Cardiac muscle cell (in vitro differentiated cells and primary cell): ENCODE measurements at places on chromosomes 5 and 9. TPM values are rescaled to one million over a fixed set of nuclear protein-coding genes. Genes with fewer than 3 reads are reported as not detected.

GRCh38 chr5:93675460-93676450 lies 65.6 kb downstream of the POU5F2 start:
- no peak for DNase-seq

DNA sequence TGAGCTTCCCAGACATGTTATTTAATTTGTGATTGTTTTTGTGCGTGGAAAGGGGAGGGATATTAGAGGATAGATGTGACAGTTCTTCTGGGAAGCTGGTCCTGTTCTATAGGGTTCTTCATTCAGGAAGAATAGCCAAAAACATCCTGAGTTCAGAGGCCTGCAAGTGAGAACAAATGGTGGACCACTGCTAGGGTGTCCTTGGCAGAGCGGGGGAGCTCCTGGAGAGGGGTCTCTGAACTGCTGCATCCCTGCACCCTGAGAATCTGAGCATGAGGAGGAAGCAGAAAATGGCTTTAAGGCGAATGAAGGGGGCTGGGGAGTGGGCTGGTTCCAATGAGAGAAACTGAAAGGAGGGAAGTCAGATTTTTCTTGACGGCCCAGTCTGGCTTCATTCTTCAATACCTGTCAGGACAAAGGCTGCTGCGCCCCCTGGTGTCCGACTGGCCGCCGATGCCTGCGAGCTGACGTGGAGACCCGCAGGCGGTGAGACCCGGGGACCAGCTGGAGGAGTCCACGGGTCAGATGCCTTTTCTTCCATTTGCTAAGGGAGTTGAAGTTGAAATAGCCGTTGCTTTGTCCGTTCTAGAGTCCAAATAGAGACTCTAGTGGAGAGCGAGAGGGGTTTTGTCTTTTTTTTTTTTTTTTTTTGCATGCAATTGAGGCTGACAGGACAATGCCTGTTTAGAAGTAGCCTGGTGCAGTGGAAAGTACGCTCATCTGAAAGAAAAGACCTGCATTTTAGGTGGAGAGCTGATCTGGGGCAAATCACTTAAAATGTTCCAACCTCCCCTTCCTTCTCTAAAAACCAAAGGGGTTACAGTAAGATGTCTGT lies 39.5 kb upstream of the NFIB start:
- DNase-seq: peak; percentile 93

DNA sequence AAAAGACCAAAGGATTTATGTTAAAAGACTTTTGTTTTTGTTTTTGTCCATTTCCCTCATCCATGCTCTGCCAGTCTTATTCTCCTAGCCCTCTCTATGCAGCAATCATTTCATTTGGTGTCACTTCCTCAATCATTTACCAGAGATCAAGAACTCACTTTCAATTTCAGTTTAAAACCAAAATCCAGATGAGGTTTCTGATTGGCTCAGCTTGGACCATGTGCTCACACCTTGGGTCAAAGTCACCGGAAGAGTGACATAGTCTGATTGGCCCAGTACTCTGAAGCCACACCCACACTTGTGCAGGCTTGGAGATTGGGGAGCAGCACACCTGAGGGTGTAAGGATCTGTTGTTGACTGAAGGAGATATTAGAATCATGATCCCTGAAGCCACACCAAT lies 79.6 kb downstream of the TLR4 start:
- no peak for DNase-seq

GRCh38 chr9:14438232-14439021 lies 124.5 kb upstream of the NFIB start:
- no peak for DNase-seq

- peak; percentile 31 for DNase-seq
Measured at GRCh38 chr9:16459421-16460148, 410.9 kb downstream of the BNC2 start.

DNA sequence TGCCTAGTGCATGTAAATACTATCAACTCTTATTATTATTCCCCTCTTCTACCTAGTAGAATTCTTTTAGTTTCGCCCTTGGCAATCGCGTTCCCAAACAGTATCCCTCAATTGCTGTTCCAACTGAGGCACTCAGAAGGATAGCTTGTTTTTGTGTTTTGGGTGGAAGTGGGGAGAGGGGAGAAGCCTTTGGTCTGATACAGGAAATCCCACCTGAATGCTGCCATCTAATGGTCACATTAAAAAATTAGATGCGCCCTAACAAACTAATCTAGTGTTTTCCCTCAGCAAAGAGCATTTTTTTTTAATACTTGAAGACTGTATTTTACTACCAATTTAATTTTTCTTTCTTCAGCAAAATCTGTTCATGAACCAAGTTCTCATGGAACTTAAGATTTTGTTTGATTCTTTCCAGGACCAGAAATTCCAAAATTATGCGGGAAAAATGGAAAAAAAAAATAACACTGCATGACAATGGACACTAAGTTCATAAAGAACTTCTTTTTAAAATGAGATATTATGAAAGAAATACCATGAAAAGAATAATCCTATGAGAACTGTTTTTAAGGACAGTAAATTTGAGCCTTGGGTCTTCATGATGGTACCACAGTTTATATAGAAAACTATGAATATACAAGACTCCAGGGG lies 22.2 kb upstream of the GLDC start:
- peak; percentile 44 for DNase-seq

- DNase-seq: no peak
Measured at GRCh38 chr5:127645300-127645726, 3.6 kb upstream of the CTXN3 start.

GRCh38 chr5:89280103-89281037 lies 397.4 kb upstream of the MEF2C start:
- peak; percentile 21 for DNase-seq

DNA sequence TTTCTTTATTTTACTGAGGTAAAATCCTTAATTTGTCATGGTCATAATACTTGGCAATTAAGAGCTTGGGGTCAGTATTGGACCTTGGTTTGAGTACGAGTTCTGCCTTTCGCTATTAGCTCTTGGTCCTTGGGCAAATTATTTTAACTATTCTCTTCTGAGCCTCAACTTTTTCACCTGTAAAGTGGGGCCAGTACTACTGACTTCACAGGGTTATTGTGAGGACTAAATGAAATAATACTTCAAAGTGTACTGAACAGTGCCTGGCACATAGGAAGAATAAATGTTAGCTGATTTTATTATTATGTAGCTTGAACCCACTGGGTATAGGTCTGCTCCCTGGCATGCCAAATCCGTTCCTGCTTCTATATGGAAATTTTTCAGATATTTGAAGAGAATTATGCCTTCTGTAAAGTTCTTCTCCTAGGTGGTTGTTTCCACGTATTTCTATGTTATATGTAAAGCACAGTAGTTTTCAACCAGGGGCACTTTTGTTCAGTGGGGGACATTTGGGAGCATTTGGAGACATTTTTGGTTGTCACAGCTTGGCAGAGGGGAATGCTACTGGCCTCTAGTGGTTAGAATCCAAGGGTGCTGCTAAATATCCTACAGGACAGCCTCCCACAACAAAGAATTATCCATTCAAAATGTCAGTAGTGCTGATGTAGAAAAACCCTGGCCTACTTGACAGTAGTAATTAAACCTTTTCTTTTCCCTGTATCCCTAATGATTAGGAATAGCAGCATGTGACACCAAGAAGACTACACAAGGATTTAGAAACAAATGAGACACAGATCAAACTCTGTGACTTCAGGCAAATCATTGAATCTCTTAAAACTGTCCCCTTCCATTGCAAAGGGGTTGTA lies 4.5 kb downstream of the RCL1 start:
- DNase-seq: peak; percentile 63

GRCh38 chr9:16645970-16646369 lies 224.5 kb downstream of the BNC2 start:
- peak; percentile 42 for DNase-seq

GRCh38 chr5:103526164-103526915 lies 36.2 kb downstream of the NUDT12 start:
- no peak for DNase-seq

The PRDM9 gene
- not detected in 2 replicates for total RNA-seq

DNA sequence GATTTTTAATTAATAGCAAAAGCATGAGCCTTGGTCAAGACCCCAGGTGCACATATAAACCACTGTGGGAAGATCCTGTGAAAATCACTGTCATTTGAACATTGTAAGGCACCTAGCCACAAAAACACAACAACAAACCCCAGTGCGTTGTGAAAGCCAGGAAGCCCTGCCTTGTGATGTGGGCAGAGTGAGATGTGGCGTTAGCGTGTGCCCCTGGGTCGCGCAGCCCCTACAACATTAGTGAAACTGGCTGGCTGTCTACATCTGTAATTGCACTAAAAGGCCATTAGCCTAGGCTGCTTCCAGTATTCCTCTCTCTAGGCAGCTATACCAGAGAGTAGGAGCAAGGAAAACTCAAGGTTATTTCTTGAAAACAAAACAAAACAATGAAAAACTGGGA lies 21.1 kb upstream of the PDZD2 start:
- no peak for DNase-seq

DNA sequence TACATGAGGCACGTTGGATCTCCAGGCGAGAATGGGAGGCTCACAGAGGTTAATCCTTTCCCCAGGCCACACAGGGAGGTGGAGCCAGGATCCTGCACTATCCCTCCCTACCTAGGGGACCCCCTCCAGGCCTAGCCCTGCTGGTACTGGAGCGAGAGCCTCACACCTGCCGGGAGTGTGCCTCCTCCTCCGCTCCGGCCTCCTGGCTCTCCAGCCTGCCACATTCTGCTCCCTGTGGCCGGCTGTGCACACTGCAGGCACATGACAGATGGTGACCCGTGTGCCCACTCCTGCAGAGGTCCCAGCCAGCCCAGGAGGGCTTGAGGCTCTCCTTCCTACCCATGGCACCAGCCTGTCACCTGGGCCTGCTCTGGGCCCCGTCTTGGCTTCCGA lies 93.4 kb downstream of the RXRA start:
- DNase-seq: no peak

DNA sequence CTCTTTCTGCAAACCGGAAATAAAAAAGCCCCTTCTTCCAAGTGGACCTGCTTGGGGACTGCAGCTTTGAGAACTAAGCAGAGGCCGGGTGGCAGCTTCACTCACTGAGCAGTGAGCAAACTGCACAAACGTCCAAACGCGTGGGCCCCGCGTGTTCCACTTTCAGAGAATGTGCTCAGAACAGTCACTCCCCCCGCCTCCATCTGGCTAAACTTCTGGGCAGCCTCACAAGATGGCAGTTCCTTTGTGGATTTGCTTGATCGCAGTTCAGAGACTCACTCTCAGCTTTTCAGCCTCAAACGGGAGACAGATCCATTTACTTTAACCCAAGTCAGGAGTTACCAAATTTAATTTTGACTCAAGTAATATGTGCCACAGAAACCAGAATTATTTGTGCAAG lies 216.6 kb downstream of the TLE1 start:
- DNase-seq: no peak

- DNase-seq: no peak
Measured at GRCh38 chr9:4553951-4554381, 63.7 kb downstream of the SLC1A1 start.

GRCh38 chr5:114928644-114929462 lies 240.9 kb downstream of the TRIM36 start:
- DNase-seq: no peak

GRCh38 chr9:80954521-80954920 lies 734.8 kb downstream of the TLE1 start:
- DNase-seq: no peak

DNA sequence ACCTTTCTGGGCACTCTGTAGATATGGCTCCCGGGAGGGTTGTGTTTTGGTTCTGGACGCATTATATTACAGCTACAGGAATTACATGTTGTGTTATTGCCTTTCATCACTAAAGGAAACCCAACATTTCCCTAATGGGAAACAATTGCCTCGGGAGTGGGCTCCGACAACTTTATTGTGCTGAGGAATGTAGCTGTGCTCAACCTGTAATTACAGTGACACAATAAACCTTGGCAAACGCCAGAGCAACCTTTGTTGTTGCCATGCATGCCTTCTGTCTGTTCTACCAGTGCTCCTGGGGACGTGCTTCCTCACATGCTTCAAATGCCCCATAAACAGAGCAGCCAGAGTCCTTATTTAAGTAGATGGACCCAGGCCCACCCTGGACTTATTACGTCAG lies 182.4 kb downstream of the DIRAS2 start:
- no peak for DNase-seq

- DNase-seq: peak; percentile 58
Measured at GRCh38 chr5:67887748-67888161, 327.8 kb upstream of the PIK3R1 start.

DNA sequence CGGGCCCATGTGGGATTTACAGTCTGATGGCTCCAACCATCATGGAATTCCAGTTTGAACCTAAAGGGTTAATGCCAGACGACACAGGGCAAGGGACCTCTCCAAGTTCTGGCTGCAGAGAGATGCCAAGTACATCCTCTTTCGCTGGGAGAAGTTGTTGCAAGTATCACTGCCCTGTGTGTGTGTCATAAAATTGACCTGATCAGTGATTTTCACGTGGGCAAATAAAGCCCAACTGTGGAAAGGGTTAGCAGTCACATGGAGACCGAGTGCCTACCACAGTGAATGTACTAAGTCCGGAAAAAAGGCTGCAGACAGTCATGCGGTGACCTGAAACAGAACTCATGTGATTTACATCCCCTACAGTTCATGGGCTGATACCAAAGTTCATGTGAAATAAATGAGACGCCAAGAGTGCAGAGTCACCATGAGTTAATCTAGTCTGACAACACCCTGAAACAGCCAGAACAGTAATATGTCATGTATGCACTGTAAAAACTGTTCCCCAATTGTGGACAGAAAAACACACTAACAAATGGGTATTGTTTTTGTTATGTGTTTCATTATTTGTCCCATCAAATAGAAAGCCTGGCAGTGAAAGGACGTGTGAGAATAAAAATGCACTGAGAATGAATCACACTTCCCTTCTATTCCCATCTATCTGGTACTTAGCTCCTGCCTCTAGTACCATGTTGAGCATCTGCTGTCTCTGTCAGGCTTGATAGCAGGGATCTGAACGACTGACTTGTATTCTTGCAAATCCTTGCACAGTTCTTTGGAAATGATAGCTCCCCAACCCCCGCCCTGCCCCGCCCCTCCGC lies 115.7 kb downstream of the SUSD1 start:
- DNase-seq: no peak

GRCh38 chr5:145792840-145793239 lies 42.3 kb downstream of the PRELID2 start:
- DNase-seq: no peak

DNA sequence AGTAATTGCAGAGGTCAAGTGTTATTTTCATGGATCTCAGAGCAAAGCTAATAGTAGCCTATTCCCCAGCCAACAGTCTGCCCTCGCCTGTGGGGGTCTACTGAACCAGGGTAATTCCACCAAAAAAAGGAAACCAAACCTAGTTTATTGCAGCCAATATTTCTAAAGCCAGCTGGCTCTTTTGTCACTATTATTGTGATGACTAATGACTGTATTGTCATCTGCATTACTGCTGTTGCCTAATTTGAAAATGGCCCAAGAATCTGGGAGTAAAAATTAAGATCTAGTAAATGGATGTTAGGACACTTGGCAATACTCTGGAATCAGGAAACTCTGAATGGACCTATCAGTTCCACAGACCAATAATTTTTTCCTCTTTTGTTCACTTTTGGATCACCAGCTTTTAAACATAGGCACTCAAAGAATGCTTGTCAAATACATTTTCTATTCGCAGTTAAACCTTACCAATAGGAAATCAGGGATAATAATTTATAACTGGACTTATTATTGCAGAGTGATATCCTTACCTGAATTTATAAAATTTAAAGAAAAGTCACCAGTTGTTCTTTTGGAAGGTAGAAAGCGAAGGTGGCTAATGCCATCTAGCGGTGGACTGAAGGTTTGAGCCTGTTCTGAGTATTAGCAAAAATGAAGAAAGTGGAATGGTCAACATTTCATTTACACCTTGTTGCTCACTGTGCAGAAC lies 69.2 kb downstream of the SYK start:
- peak; percentile 51 for DNase-seq

GRCh38 chr5:88195636-88196035 lies 73.0 kb downstream of the TMEM161B start:
- DNase-seq: no peak
